ENCODE measurements at places on chromosomes 5 and 9.

- no peak for DNase-seq
These were observed 186.1 kb downstream of the C9orf152 start for GRCh38 chr9:110021891-110022290.

DNA sequence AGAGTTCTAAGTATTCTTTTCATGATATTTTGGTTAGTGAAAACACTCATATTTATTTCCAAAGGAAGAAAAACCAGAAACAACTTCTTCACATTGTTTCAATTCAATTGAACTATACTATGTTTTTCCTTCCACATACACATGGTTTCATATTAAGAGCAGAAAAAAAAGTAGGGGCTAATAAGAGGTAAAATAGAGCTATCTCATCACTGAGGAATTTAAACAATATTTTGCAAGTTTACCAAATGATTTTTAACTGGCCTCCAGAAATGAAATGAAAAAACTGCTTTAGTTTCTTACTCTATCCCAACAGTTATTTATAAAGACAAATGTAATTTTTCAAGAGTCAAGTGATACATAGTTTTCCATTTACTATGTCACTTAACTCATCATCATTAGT, 233.5 kb downstream of the RFX3 start:
- no peak for DNase-seq

DNA sequence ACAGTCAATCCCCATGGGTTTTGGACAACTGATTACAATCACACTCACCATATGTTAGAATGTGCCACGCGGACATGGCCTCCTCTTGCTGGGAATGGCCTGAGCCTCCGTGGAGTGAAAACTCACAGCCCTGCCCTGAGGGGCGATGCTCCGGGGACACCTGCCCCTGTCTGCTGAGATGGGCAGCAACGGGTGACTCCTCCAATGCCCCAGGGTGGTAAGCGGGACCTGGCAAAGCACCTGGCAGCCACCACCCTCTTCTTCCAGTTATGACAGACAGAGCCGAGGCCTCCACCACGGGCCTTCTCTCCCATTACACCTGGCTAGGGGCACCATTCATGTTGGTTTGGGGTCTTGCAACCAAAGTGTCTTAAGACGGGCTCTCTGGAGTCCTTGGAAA, 94.9 kb upstream of the COL5A1 start:
- no peak for DNase-seq

DNA sequence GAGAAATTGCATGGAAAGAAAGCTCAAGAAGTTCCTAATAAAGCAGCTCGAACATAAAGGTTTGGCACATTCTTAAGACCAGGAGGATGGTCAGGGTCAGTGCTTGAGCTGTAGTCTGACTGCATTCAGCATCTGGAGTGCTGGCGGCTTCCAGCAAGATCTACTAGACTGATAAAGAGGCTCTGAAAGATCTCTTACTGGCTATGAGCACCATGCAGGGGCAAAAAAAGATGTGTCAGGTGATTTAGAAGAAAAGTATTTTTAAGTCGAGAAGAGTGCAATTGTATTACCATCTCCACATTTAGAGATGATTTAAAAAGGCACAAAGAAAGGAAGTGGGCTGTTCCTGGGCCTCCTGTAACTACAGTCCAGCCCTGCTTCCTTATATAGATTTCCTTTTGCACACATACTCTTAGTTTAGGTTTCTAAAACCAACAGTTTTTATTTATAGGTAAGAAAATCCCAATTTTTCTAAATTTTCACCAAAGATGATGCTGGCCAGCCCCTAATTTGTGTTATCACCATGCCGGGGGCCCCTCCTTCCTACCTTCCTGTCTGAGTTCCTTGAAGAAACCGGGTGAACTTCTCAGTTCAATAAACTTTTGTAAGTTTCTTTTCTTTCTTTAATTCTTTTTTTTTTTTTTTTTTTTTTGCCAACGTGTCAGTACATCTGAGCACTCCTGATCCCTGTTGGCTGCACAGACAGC, 65.9 kb upstream of the PLPP1 start:
- DNase-seq: no peak

GRCh38 chr5:174155706-174156105, 110.2 kb downstream of the NSG2 start:
- no peak for DNase-seq

DNA sequence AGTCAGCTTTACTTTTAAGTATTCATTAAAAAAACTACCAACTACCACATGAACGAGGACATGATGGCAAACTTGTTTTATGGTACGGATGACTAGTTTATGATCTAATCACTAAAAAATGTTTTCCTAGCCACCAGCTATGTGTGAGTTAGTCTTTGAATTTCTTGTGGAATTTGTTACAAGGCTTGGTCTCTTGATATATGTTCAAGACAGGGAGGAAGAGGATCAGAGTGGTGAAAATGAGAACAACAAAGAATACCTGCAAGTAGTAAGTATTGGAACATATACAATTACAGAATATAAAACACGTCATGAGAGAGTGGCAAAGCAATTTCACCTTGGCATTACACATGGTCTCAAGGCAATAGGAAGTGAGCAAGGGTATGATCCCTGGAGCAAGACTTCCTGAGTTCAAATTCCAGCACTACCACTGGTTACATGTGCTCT, 548.6 kb upstream of the TLE4 start:
- no peak for DNase-seq

- DNase-seq: no peak
These were observed 188.4 kb downstream of the GLIS3 start for GRCh38 chr9:4111233-4112008.

DNA sequence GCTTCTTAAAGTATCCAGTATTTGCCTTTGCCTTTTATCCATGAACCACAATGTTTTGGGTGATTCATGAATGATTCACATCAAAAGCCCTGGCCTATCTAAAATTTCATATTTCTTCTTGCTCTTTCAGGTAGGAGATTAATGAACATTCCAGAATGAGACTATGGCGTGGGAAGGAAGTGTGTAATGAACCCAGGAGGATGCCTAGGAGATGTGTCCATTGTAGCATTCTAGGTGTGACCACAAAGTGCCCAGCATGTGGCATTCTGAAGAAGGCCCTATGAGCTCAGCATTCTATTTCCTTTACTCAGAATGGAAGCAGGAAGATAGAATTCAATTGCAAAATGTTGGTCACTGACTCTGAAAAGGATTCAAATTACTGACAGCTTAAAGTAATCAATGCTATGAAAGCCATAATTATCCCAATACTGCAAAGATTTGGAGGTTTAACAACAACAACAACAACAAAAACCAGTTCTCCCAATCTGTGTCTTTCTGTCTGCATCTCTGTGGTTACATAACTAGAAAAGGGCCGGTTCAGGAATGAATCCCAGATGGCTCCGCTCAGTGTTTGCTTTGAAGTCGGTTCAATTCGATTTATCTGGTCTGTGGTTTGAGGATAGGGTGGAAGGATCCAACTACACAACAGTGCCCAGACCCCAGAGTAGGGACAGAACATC, 126.7 kb downstream of the FOXD1 start:
- DNase-seq: no peak

GRCh38 chr5:120388016-120388781, 75.9 kb upstream of the PRR16 start:
- no peak for DNase-seq

DNA sequence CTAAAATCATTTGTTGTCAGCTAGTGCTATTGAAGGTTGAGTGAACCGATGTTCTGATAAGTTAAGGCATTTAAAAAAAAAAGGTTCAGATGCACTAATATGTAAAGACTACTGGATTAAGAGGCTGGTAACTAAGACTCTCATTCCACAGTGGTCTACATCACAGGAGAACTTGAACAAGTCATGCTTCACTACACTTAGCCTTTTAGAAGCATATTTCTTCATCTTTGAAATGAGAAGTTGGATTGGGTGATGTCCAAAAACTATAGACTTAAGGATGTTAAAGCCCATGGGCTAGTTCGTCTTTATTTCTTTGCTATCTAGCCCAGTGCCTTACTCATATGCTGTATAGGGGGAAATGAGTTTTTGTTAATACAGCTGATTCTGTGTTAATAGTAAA, 107.2 kb downstream of the NDUFS4 start:
- DNase-seq: no peak

GRCh38 chr5:176788091-176788490, 22.3 kb upstream of the UNC5A start:
- no peak for DNase-seq

GRCh38 chr5:59299006-59299405, 594.5 kb downstream of the PDE4D start:
- DNase-seq: no peak

DNA sequence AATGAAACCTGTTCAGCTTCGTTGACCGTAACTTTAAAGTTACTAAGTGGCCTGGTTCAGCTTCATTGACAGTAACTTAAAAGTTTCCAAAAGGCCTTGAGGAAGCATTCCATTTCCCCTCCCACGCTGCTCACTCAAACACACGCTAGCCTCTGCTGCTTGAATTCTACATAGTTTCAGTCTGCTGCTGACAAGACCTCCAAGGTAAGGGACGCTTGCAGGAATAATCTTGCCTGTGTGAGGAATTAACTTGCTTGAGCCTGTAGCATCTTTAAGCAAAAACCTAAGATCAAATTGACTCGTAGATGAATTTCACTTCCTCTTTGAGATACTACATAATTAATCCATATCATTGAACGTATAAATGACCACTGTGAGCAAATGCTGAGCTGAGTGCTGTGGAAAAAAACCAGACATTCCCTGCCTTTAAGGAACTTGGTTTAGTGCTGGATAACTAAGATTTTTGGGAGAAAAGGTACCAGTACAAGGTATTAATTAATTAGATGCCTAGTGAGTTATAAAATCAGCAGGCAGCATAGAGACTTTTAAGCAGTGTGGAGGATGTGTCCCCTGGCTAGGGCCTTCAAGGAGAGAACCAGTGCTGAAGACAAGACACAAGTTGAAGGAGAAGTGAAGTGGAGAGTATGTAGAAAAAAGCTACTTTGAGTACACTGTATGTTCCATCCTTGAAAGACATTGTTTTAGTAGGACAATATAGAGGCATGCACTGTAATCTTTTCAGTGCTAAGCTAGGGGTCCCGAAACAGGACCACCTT, 39.2 kb downstream of the GRAMD2B start:
- DNase-seq: no peak

- DNase-seq: no peak
These were observed 62.9 kb downstream of the COL5A1 start for GRCh38 chr9:134704498-134704897.

- DNase-seq: no peak
These were observed 3.0 kb upstream of the ARRDC3 start for GRCh38 chr5:91386120-91386519.

GRCh38 chr9:6086006-6086655, 70.7 kb upstream of the RANBP6 start:
- no peak for DNase-seq

- no peak for DNase-seq
These were observed 56.2 kb downstream of the PLAC8L1 start for GRCh38 chr5:146048994-146049703.

GRCh38 chr9:1490341-1491232, 440.4 kb downstream of the DMRT2 start:
- no peak for DNase-seq

DNA sequence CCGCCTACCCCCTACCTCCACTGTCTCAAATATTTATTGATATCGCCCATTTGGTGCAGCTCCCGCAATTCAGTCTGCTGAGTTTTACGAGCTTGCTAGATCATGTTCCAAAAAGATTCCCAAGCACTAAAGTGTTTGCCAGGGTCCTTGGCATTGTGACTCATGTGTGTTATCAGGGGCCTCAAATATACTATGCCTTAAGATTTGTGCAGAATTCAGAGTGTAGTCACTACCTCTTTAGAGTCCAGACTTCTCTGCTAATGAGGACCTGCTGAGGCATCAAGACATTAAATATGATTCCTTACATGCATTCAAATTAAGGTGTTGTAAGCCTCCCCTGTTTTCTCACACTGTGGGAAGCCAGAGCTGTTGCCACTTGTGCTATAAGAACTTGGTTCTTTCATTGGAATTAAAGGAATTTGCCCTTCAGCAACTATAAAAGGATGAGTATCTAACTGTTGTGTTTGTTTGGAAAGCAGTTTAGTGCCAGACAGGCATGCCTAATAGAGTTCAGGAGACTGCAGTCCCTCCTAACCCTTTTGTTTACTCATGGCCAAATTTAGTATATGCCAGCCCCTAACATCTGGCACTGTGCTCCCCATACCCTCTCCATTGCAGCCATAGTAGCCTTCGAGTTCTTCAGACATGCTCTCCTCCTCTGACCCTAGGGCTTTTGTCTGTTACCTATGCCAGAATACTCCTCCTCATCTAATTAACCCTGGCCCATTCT, 316.4 kb downstream of the NR3C1 start:
- DNase-seq: no peak

- no peak for DNase-seq
These were observed 8.5 kb upstream of the PRXL2C start for GRCh38 chr9:96663506-96664120.

- DNase-seq: no peak
These were observed 214.4 kb upstream of the PAPPA start for GRCh38 chr9:115939065-115939765.

DNA sequence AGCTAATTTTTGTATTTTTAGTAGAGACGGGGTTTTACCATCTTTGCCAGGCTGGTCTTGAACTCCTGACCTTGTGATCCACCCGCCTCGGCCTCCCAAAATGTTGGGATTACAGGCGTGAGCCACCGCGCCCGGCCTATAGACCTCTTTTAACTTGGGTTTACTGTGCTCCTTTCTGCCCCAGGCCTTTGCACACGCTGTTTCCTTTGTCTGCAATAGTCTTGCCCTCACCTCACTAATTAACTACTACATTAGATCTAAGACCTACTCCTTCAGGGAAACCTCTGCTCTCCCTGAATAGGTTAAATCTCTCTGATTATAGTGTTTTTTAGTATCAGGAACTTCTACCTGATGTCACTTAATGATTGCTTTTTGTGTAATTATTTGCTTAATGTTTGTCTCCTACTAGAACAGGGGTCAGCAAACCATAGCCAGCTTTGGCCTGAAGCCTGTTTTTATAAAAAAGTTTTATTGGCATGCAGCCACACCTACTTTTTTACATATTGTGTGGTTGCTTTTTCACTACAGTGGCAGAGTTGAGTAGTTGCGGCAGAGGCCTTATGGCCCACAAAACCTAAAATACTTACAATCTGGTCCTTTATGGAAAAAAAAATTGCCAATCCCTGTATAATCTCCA, 31.2 kb upstream of the TLE1 start:
- DNase-seq: no peak

DNA sequence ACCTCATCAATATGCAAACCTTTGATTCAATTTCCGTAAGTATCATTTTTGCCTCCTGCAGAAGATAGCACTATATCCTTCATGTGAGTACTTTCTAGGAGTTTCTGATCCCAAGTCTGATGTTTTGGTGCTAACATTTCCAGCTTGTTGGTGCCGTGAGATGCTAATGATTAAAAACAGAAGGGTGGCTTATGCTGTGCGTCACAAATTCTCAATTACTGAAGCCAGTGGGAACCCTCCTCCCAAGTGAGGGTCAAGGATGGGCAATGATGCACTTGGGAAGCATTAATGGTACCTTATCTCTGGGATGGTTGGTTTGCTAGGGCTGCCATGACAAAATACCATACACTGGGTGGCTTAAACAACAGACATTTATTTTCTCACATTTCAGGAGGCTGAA, 123.0 kb downstream of the FOXD1 start:
- DNase-seq: no peak

- no peak for DNase-seq
These were observed 3.6 kb downstream of the RXRA start for GRCh38 chr9:134329886-134330285.

Data from NCI-H187 (cell line).